Dorsolateral prefrontal cortex (tissue), 122 donors: ENCODE measurements at places on chromosomes 7 and 10. TPM values are rescaled to one million over a fixed set of nuclear protein-coding genes. Genes with fewer than 3 reads are reported as not detected.

ACTL6B gene
- 79.5 TPM for total RNA-seq

CHRM2 gene
- total RNA-seq: 6.3 TPM

ENO4 gene
- 3.5 TPM for total RNA-seq

UCMA gene
- not detected for total RNA-seq

TTYH3 gene
- total RNA-seq: 62.3 TPM

ORAI2 gene
- total RNA-seq: 48.5 TPM

RAB19 gene
- not detected for total RNA-seq

FOXI2 gene
- not detected for total RNA-seq

DENND11 gene
- total RNA-seq: 52.4 TPM

ADRA2A gene
- 9.2 TPM for total RNA-seq

ELMO1 gene
- total RNA-seq: 211 TPM

GPR158 gene
- total RNA-seq: 49.4 TPM

ADAP1 gene
- total RNA-seq: 135 TPM

CFAP43 gene
- 4.3 TPM for total RNA-seq

C10orf105 gene
- 7.9 TPM for total RNA-seq

TOMM7 gene
- total RNA-seq: 271 TPM

GPR37 gene
- 79.4 TPM for total RNA-seq

FZD1 gene
- total RNA-seq: 4.9 TPM

AGR2 gene
- total RNA-seq: not detected

TAS2R40 gene
- not detected for total RNA-seq

RNF32 gene
- 3.9 TPM for total RNA-seq

NDUFA5 gene
- total RNA-seq: 144 TPM

H2BK1 gene
- not detected for total RNA-seq

VWDE gene
- 2.6 TPM for total RNA-seq

NXPH1 gene
- 14.6 TPM for total RNA-seq

AUTS2 gene
- 81.9 TPM for total RNA-seq

HOXA1 gene
- total RNA-seq: not detected

HOXA7 gene
- total RNA-seq: not detected

TYSND1 gene
- 15.9 TPM for total RNA-seq

MRC1 gene
- 5.1 TPM for total RNA-seq
